Stomach (tissue), 19 donors: ENCODE measurements at places on chromosomes 4 and X.

DNA sequence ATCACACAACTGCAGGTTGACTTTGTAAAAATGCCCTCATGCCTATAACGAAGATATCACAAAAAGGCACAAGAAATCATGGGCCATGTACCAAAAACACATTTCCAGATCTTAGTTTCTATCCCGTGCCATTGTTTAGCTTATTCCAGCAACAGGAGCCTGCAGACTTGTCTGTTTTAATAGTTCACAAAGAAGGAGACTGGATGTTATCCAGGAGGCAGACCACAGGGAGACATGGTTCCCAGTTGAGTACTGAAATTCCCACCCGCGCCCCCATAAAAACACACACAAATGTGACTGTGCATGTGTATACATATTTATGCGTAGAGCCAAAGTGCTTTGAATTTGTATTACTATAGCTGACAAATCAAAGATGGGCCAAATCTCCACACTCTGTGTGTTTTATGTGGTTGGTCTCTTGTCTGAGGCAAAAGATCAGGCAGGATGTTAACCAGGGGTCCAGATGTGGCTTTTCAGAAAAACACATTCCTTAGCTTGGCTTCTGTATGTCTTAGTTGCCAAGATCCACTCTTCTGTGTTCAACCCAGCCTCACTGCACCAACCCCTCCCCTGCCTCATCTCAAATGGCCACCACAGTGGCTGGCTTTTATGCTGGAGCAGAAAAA, 469.2 kb upstream of the DIPK2B start:
- no peak for DNase-seq

GRCh38 chr4:2767046-2767704, 11.0 kb upstream of the TNIP2 start:
- no peak for DNase-seq

DNA sequence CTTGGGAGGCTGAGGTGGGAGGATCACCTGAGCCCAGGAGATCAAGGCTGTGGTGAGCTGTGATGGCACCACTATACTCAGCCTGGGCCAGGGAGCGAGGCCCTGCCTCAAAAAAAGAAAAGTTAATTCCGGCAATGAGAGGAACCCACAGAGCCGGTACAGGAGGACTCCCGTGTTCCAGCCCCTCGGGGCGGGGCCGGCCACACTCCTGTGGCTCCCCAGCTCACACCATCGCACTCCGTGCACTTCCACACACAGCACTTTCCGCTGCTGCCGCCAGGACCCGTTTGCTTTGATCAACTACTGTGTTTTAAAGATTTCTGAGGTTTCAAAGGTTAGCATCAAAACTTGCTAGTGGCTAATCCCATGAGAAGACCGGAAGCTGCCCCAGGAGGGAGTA, 171.7 kb downstream of the AFAP1 start:
- DNase-seq = no peak

DNA sequence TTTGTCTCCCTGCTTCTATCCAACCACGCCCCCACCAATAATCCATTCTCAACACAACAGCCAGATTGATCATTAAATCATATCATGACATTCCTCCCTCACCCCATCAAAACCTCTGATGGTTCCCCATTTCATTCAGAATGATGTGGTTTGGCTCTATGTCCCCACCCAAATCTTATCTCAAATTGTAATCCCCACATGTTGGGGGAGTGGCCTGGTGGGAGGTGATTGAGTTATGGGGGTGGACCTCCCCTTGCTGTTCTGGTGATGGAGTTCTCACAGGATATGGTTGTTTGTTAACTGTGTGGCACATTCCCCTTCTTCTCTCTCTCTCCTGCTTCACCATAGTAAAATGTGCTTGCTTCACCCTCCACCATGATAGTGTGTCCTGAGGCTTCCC, 23.3 kb downstream of the TRMT2B start:
- DNase-seq = no peak

GRCh38 chr4:5713861-5714260, 2.9 kb downstream of the EVC start:
- DNase-seq = no peak

DNA sequence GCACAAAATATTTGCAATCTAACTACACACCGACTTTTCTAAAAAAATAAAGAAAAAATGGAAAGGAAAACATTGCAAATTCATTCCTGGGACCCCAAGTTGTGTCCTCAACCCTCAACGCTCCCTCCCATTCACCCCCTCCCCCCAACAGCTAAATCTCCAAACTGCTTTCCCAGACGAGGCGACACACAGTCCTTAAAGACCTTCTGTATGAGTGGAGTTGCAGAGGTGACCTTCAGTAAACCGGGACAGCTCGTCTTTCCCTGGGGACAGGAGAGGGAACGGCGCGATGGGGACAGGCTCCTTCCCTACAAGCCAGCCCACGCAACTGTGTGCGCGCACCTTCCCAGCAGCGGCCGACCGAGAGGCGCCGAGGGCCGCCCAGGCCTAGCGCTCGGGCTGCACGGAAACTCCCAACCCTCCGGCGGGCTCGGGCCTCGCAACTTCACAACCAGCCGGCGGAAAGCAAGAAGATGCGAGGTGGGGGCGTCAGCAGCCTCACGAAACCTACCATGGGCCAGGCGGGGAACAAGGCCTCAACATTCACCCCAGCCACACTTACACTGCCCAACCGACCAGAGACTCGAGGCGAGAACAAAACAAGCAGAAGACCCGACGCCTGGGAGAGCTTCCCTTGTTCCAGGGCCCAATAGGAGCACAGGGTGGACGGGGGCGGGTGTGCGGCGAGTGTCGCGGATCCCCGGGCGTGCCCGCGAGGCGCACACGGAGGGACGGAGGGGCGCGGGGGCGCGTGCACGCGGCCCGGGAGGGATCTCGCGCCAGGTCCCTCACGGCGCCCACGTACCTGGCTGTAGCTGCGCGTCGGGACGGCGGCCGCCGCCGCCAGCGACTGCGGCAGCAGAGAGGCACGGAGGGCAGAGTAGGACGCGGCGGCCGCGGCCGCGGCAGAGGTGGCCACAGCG, 763 bp downstream of the GRSF1 start:
- peak; percentile 67 for DNase-seq

DNA sequence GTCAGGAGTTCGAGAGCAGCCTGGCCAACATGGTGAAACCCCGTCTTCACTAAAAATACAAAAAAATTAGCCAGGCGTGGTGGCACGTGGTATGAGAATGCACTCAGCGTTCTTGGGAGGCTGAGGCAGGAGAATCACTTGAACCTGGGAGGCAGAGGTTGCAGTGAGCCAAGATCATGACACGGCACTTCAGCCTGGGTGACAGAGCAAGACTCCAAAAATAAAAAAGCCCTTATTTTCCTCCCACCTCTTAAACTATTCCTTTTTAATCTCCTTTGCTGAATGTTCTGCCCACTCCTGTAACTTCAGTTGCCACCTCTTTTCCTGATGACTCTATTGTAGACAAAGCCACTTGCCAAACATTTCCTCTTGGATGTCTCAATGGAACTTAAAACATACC, 72.6 kb downstream of the TAF1 start:
- DNase-seq = no peak

- DNase-seq = no peak
Observed at GRCh38 chr4:150297861-150298474, 219.7 kb downstream of the DCLK2 start.

GRCh38 chr4:182585321-182585720, 331.9 kb downstream of the DCTD start:
- DNase-seq = no peak

DNA sequence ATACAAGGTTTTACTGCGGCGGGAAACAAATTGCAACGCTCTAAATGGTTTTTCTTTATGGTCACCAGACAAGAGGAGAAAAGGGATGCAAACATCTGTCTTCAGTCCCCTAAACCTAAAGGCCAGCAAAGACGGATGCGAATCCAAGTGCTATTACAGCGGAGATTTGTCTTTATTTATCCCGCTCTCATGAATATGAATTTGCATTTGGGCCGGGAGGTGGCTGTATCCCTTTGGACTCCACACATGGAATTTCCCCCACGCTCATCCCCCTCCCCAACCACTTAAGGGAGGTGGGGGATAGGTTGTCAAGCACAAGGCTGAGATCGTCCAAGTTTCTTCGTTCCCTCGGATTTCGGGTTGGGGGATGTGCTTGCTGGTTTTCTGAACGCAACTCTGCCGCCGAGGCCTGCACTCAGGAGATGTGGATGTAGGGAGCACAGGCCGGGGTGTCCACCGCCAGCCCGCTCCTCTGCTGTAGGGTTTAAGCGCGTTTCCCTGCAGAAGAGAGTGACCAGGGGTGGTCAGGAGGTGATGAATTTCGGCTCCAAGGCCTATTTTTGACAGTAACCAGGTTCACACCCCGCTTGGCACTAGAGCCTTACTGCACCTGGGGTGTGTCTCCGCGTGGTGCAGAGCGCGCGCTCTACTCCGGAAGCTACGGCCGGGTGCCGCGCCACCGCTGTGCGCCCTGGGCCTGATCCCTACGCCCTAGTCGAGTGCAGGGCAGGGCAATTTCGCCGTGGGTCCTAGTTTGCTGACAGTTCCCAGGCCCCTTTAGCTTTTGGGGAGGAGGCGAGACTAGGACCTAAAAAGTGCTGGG, 2.3 kb upstream of the PHOX2B start:
- DNase-seq = peak; percentile 35

GRCh38 chr4:178778496-178778895, 1336.3 kb upstream of the AGA start:
- DNase-seq = no peak

DNA sequence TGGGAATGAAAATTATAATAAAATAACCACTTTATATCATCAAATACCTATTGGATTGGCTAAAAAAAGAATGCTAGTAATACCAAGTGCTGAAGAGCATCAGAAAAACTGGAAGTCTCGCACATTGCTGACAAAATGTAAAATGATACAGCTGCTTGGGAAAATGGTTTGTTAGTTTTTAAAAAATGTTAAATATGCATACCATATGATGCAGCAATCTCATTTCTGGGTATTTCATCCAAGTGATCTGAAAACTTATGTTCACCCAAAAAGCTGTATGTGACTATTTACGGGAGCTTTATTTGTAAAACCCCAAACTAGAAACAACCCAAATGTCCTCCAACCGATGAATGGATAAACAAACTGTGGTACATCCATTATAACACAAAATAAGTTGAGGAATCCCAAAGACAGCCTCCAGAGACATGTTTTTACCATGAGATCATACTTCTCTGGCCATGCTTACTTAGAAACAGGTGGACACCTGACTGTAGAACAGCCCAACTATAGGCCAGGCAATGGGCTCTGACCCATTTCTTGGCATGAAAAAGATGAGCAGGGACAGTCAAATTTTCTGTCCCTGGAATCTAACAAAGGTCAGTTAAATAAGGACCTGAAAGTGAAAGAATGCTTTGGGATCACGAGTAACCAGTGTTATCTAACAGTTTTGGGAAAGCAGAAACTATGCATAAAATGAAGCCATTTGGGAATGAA, 47.5 kb upstream of the FAM120C start:
- DNase-seq = no peak

DNA sequence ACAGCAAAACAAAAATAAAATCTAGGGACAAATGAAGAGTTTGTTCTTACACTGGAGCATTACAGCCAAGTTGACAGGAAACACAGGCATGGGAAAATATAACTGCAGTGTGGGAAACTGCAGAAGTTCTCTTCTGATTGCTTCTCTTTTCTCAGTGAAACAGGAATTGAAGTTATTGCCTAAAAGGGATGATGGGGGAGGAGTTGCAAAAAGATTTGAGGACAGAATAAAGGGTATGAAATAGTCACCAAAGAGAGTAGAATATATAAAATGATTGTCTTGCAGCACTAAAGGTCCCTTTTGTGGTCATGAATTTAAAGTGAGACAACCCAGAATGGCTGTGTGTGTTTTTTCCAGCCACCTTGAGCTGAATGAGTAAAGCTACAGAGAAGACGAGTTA, 103.7 kb downstream of the JADE1 start:
- peak; percentile 9 for DNase-seq
